ENCODE measurements at places on chromosomes 12 and 14. TPM values are rescaled to one million over a fixed set of nuclear protein-coding genes. Genes with fewer than 3 reads are reported as not detected.

- no peak overlapping the region for H3K27ac ChIP-seq
- H3K36me3 ChIP-seq: peaks cover 4% of the 10 kb centered on the region
- no peaks in the 10 kb centered on the region for H3K4me1 ChIP-seq
- no peak overlapping the region for H3K4me3 ChIP-seq
- DNase-seq: no peak
These were observed 63.9 kb upstream of the GALNT9 start for GRCh38 chr12:132393245-132393795.

MARK3 gene
- total RNA-seq: 71.3 TPM

- H3K4me3 ChIP-seq: no peak overlapping the region
- H3K27ac ChIP-seq: no peak overlapping the region
- no peaks in the 10 kb centered on the region for H3K4me1 ChIP-seq
- no peak for DNase-seq
- H3K36me3 ChIP-seq: no peaks in the 10 kb centered on the region
These were observed 242.5 kb upstream of the ARHGAP5 start for GRCh38 chr14:31834616-31835015.

DNA sequence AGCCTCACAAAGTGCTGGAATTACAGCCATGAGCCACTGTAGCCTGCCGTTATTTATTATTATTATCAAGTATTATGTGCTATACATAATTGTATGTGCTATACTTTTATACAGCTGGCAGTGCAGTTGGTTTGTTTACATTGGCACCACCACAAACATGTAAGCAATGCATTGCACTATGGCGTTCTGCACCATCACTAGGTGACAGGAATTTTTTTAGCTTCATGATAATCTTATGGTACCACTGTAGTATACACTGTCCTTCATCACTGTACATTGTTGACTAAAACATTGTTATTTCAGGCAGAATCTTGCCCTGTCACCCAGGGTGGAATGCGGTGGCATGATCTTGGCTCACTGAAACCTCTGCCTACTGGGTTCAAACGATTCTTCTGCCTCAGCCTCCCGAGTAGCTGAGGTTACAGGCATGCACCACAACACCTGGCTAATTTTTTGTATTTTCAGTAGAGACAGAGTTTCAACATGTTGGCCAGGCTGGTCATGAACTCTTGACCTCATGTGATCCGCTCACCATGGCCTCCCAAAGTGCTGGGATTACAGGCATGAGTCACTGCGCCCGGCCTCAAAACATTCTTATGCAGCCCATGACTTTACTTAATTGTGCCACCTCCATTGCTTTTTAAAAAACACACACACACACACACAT lies 17.1 kb downstream of the MRPL42 start:
- no peaks in the 10 kb centered on the region for H3K27me3 ChIP-seq
- no peak overlapping the region for H3K4me3 ChIP-seq
- no peaks in the 10 kb centered on the region for H3K4me1 ChIP-seq

SLC10A1 gene
- total RNA-seq: not detected

CFAP251 gene
- total RNA-seq: 0.81 TPM

TMPRSS12 gene
- not detected for total RNA-seq

DNA sequence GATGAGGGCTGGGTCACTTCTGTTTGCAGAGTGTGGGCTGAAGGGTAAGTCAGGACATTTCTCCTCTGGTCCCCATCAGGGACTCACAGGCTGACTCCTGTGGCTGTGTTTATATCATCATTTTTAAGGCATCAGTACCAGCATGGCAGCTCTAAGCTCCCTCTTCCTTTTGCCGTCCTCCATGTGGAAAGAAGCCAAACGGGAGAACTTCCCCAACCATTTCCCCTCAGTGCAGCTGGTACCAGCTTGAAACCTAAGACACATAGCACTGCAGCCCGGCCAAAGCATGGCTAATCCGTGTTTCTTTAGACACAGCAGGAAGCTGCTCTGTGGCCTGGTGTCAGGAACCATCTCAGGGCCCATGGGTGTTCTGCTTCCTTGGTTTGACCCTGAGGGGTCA lies 31.9 kb upstream of the ATP2A2 start:
- H3K4me3 ChIP-seq: no peak overlapping the region
- DNase-seq: peak; percentile 14
- no peaks in the 10 kb centered on the region for H3K27me3 ChIP-seq
- H3K36me3 ChIP-seq: peaks cover 2% of the 10 kb centered on the region

Measured in H9 (cell line).